Transverse colon (tissue), 4 donors: ENCODE measurements at places on chromosomes 12 and 14. TPM values are rescaled to one million over a fixed set of nuclear protein-coding genes. Genes with fewer than 3 reads are reported as not detected.

NFE2 gene
- not detected for total RNA-seq

MGST1 gene
- total RNA-seq, result 58.7 TPM

PPP1R1A gene
- 67.0 TPM for total RNA-seq

GNB3 gene
- 0.32 TPM for total RNA-seq

GIT2 gene
- total RNA-seq, result 40.1 TPM
